ENCODE measurements at places on chromosomes 11 and 22.

DNA sequence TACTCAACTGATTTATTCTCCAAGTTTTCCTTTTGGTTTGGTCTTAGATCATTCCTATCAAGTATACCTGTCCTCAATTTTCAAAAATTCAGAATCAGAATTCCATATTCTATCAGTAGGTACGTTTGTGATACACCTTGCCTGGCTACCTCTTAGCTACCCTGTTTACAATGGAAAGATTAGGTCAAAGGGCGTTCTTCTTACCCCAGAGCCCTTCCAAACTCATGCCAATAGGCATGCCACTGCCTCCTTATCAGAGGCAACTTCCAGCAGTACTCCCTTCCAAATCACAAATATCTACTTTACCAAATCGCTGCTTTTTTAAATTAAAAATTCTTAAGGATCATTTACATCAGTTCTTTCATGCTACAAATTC lies 1.0 kb downstream of the PATL1 start:
- no peak for DNase-seq

GRCh38 chr11:61026121-61027031 lies 54.9 kb downstream of the CD6 start:
- peak; percentile 76 for DNase-seq

- DNase-seq: no peak
Measured at GRCh38 chr11:118184784-118185579, 8.5 kb upstream of the SCN2B start.

DNA sequence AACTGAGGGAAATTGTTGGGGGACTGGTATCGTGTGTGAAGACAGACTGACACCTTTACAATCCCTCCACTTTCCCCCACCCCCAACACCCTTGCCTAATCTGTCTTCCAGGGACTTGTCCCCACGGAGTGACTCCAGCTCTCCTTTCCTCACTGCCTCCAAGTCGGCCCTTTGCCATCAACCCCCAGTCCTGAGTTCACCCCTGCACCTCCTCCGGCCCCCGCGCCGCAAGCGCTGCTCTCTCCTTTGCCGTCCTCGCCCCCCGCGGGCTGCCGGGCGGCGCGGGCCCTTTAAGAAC lies 183 bp upstream of the ABCG4 start:
- DNase-seq: no peak

GRCh38 chr11:121105063-121105480 lies 4.0 kb downstream of the TECTA start:
- no peak for DNase-seq

DNA sequence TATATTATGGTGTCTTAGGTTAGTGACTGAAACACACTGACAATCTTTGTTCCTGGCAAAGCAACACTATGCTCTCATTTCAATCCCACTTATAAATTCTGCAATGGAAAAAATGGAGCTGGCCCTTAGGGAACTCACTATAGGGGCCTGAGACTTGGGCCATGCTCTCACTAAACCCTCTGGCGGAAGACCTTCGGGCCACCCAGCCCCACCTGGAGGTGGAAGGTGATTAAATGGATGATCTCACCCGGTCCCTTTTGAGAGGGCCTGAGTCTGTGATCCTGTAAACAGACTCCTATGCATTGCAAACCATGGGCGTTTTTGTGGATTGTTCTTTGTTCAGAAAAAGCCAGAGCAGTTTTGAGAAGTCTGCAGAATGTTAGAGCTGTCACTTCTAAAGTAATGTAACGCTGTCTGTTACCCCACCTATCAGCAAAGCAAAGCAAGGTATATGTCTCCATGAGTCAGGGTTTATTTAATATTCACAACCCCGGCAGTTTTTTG lies 17.0 kb upstream of the CDON start:
- DNase-seq: no peak

DNA sequence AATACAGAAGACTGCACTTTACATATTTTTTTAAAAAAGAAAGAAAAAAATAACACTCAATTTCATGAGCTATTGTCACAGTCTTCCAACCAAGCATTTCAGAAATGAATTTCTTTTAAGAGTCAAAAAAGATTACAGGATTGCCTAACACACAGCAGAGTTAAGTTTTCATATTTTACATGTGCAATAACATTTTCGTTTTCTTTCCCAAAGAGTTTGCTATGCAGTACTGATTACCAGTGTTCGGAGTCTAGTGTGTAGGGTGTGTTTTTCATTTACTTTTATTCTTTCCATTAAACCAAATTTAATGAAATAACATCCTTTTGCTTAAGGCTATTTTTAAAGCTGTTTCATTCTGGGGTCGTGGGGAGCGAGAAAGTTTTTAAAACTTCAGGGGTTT lies 53.2 kb downstream of the MN1 start:
- DNase-seq: no peak

GRCh38 chr11:46523290-46523689 lies 70.5 kb downstream of the AMBRA1 start:
- DNase-seq: no peak

GRCh38 chr11:64224891-64225607 lies 937 bp downstream of the TRPT1 start:
- DNase-seq: no peak

DNA sequence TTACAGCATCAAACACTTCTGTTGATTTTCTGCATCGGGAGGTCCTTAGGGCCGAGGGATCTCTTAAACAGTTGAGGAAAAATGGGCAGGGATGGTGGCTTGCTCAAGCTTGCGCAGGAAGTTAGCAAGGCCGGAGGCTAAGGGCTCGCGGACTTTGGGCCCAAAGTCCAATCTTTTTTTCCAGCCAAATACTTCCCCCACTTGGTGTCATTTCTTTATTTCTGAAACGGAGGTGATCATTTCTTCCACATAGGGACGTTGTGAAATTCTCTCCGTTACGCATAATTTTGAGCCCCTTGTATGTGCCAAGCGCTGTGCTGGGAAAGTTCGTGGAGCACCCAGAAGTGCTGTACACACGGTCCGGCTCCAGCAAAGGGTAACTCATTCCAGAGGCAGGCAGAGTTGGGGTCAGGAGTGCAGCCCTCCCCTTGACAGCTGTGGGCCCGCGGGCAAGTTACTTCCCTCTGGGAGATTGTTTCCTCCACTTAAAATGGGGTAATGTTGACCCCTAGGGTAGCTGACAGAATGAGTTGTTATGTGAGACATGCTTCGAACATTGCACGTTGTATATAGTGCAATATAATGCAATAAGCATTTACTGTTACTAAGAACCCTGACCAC lies 809 bp downstream of the MIEF1 start:
- DNase-seq: no peak

GRCh38 chr22:24186352-24186740 lies 5.1 kb downstream of the SUSD2 start:
- no peak for DNase-seq

- DNase-seq: no peak
Measured at GRCh38 chr22:22771696-22772377, 115.8 kb upstream of the IGLL5 start.

- DNase-seq: no peak
Measured at GRCh38 chr11:34775417-34775888, 140.7 kb downstream of the APIP start.

- no peak for DNase-seq
Measured at GRCh38 chr11:9176550-9176949, 85.2 kb upstream of the SCUBE2 start.

DNA sequence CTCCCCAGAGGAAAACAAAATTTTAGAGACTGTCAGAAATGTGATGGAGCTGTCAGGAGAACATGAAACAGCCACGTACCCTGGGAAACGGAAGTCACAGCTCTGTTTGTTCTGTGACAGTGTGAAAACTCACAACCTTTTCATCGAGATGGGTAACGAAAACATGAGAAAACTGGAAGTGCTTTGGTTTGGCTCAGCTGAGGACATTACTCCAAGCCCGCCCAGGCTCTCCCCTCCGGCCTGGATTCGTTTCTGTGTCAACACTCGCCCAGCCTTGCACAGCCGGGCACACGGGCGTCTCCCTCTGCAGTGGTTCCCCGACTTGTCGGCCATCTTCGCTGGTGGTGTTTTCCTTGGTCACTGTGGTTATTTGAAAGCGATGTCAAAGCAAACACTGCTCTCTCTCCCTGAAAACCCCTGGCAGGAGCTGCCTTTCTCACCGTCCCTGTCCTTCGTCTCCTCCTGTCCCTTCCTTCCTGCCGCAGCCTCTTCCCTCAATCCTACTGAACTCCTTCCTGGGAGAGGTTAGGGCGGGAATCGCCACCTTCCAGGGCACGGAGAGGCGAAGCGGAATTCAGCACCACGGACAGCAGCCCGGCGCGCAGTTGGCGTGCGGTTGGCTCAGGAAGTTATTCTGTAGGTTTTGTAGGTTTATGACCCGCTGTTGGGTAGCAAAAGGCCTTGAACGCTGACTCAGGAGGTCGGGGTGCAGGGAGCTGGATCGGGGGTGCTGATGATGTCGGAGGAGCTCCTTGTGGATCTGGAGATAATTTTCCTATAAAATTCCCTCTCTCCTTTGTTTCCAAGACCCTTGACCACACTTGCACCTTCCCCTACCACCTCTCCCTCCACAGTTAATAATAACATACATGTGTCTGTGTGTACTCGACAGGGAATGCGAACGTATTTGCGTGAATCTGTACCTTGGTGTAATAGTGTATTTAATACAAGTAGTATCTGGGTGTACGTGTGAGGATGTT lies 13.1 kb upstream of the RPS19BP1 start:
- peak; percentile 68 for DNase-seq

DNA sequence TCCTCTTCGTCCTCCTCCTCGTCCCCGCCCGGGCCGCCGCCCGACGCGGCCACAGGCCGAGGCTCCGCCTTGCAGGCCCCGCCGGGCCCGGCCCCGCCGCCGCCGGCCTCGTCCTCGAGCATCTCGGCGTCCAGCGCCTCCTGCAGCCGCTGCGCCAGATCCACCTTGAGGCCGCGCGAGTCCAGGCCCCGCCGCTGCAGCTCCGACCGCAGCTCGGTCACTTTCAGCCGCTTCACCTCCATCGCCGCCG lies 417 bp downstream of the HNRNPUL2 start:
- DNase-seq: no peak

DNA sequence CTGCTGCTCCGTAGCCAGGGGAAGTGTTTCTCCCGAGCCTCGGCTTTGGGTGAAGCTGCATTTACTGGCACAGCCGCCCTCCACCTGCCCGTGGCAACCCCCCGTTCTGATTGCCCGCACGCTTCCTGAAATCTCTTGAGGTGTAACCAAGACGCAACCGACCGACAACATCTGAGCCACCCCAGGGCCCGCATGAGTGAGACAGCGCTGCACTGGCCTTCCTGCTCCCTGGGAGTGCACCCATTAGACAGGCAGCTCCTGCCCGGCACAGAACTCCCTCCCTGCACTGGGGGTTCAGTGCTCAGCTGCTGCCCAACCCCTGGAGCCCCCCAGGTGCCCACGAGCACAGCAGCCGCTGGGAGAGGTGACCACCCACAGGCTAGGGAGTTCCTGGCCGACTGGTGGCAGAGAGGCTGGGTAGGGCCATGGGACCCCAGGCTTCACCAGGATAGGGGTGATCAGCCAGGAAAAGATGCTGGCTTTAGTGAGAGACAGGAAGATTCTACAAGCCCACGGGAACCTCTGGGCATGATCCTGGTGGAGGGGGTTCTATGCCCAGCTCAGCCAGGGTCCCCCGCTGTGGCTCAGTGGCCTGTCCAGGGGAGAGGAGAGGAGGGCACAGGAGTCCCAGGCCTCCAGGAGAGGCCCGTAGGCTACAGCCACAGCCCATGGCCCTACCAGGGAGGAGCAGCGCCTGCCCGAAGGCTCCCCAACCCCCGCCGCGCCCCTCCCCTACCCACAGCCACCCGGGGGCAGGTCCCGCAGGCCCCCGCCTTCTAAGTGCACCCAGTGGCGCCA lies 14.6 kb downstream of the PLXNB2 start:
- DNase-seq: no peak

DNA sequence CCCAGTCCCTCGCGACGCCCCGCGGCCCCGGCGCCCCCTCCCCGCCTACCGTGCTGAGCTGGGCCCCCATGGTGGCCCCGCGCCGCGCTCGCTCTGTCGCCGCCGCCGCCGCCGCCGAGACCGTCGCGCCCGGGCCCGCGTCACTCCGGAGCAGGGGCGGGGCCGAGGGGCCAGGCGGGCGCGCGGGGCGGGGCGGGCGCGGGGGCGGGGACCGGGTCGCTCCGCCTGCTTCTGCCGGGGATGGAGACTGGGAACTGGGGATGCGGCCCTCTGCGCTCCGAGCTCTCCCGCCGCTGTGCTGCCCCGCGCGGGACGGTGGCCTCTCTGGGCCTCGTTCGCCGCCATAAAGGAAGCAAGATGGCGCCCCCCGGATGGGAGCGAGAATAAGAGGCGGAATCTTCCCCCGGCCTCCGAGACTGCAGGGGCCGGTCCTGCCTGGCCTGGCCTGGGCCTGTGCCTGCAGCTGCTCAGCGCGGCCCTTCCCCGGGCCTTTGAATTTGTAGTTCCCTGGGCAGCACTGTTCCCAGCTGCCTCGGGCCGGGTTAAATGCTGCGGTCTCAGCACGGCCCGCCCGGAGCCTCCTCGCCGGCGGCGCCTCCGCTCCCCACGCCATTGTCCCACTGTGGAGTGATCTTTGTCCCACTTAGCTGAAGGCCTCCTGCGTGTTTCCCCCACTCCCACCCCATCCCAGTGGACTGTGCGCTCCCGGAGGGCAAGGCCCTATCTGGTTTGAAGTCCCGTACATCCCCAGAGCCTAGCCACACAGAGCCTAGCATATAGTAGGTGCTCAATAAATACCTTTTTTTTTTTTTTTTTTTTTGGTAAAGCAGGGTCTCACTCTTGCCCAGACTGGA lies at the start of gene CYB5R3:
Gene CYB5R3 (minus strand): TSS at position 147 of the 854 bp plus-strand sequence. CDS start 77 bp downstream, at position 70.
- DNase-seq: peak; percentile 88

DNA sequence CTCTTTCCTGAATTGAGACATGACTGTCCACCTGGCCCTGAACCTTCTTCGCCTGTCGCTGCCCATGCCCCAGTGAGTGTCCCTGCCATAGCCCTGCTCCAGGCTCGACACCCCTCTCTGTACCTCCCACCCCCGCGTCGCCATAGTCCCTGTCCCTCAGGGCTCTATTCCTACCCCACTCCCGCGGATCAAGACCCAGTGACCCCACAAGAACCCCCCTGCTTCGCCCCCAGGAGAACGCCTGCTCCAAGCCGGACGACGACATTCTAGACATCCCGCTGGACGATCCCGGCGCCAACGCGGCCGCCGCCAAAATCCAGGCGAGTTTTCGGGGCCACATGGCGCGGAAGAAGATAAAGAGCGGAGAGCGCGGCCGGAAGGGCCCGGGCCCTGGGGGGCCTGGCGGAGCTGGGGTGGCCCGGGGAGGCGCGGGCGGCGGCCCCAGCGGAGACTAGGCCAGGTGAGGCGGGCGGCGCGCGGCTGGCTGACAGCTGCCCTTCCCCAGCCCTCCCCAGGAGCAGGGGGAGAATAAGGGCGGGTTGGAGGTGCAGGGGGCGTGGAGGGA lies 5.6 kb downstream of the NRGN start:
- DNase-seq: no peak

- no peak for DNase-seq
Measured at GRCh38 chr22:41469218-41469851, 418 bp downstream of the ACO2 start.

DNA sequence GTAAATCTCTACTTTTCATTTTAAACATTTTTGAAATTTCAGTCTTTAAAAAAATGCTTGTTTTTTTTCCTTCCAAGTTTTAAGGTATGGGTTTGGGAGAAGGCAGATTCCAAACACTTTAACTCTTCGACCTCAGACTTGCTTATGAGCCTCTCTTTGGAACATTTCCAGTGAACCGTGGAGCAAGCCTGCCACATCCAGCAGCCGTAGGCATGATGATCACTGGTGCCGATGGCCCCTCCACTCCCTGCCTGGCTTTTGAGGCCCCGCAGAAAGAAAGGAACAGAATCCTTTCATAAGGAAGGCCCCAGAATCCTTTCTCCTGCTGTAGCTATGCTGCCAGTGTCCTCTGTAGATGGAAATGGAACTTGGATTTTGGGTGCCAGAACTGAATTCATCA lies 50.7 kb downstream of the BMAL1 start:
- no peak for DNase-seq
